ENCODE measurements at places on chromosomes 4 and X. TPM values are rescaled to one million over a fixed set of nuclear protein-coding genes. Genes with fewer than 3 reads are reported as not detected.

- no peak for DNase-seq
Observed at GRCh38 chr4:8205749-8206611, 6.9 kb downstream of the SH3TC1 start.

The ZNF732 gene
- total RNA-seq: not detected

DNA sequence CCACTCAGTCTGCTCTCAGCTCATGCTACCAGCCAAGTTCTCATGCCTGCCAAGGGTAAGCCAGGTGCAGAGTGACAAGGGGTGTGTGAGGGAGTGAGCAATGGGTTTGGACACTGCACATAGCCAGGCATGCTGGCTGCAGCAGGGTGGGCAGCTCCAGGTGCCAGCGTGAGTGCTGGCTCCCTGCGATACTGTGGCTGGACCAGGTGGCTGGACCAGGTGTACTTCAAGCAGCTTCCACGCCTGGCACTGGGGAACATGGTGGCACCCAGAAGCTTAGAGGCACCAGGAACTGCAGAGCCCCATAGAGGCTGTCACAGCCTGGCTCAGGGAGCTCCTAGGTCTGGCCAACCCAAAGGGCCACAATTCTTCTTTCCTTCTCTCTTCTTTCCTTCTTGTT is 234.9 kb upstream of the GIMD1 start:
- no peak for DNase-seq

DNA sequence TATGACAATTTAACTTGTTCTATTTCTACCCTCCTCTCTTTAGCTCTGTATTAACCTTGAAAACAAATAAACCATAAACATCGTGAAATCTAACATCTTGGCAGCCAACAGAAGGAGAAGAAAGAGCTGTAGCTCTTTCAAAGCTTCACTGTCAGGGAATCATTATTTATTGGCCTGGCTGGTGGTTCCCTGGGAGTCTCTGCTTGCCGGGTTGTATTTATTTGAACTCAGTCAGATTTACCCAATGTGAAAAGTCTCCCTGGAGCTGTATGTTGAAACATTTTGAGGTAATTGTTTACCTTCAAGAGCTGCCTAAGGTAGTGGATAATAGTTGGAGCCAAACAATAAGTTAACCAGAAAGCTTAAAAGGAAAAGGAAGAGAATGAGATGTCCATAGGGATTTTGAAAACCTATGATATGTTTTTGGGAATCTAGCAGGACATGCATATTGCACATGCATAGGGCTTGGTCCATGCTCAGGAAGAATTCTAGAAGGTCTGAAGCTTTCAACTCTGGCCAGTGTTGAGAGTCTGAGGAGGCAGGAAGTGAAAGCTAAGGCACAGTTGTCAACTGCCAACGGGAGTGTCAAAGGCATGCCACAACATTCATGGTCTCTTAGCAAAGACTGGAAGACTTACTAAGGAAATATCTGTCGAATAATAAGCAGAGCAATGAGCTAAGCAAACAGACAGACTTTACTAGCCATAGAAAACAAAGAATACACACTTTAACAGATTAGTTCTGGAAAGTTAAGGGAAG is 621.6 kb downstream of the PCDH7 start:
- DNase-seq: no peak

The MID1 gene
- total RNA-seq: 44.1 TPM

Measured in M059J (cell line).